ENCODE measurements at places on chromosomes 11 and 22.

GRCh38 chr22:31615940-31616314 is 46.1 kb downstream of the PISD start:
- DNase-seq = no peak

GRCh38 chr22:17085277-17086181 is 729 bp downstream of the IL17RA start:
- no peak for DNase-seq

DNA sequence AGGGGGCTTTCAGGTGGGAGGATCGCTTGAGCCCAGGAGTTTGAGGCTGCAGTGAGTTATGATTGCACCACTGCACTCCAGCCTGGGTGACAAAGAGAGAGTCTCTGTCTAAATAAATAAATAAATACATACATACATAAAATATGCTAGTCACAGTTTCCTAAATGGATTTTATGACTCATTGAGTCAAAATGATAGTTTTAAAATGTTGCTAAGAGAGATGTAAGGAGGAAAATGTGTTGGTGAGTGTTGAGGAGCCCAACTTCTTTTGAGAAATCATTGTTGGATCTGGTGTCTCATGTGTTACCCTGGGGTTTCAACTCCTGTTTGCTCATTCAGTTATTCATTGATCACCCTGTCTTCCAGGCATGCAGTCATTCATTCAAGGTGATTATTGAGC is 21.0 kb downstream of the PARVB start:
- DNase-seq = no peak

DNA sequence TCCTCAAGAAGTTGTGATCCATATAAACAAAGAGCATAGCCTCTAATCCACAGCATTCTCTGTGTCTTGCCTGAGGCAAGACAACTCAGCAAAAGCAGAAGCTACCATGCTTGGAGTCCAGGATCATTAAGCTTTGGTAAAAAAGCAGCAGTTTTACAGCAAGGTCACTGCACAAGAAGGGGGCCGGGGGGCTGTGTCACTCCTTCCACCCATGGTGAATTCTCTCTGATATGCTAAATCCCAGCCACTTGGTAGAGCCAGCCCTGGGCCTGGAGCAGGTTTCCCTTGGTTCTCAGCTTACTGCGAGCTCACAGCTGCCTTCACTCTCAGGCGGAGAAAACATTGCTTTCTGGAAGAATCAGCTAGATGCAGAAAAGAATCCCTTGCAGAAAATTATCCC is 144.7 kb downstream of the TENM4 start:
- no peak for DNase-seq

- DNase-seq = no peak
Observed at GRCh38 chr11:111741751-111742150, 24.4 kb downstream of the PPP2R1B start.

- no peak for DNase-seq
Observed at GRCh38 chr11:114272311-114272710, 23.9 kb upstream of the NNMT start.

DNA sequence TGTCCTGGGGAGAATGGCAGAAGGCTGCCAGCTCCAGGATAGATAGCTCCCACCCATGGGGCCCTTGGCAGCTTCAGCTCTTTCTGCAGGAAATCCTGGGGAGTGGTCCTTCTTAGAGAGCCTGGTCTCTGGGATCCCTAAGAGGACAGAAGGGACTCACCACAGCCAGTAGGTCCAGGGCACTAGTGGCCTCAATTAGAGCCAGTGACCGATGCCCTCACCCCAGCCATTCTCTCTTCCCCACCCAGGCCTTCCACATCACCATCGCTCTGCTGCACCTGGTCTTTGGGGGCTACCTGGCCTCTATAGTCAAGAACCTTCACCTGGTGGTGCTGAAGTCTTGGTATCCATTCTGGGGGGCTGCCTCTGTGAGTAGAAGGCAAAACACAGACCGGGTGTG is 5.6 kb downstream of the MS4A10 start:
- DNase-seq = no peak

DNA sequence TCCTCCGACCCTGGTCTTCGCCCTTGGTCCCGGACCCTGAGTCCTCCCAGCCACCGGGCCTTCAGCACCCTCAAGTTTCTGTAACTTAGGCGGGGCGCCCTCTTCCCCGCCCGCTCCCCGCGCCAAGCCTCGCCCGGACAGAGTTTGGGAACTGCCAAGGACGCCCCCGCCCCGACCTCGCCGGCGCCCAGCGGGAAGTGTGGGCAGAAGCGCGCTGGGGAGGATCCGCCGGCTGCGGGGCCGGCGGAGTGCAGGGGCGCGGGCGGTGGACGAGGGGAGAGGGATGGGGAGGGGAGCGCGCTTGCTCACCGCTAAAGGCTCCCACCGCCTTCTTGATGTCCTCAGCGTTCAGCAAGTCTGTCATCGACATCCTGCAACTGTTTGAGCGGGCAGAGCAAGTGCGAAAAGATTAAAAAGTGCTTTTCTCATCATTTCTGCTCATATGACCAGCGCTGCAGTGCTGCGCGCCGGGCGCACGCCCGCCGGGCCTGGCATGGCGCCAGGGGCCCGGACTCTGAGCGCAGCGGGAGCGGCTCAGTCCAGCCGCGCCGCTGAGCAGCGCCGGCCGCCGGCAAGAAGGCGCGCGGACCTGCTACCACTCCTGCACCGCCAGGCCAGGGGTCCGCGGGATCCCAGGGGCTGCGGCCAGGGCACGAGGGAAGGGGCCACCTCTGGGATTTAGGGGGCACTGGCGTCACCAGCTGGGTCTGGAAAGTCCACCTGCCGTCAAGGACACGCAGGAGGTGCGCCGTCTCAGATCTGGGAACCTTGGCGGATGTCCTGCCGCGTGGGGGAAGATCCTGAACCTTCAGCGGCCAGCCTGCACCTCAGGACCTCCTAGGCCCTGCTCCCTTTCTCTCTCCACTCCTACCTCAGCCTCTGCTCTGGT is at the start of gene PVALB:
Gene PVALB (minus strand): TSS at position 400 of the 889 bp plus-strand sequence. CDS start 30 bp downstream, at position 370.
- DNase-seq = no peak

- no peak for DNase-seq
Observed at GRCh38 chr11:126337126-126337473, 18.4 kb upstream of the ST3GAL4 start.

DNA sequence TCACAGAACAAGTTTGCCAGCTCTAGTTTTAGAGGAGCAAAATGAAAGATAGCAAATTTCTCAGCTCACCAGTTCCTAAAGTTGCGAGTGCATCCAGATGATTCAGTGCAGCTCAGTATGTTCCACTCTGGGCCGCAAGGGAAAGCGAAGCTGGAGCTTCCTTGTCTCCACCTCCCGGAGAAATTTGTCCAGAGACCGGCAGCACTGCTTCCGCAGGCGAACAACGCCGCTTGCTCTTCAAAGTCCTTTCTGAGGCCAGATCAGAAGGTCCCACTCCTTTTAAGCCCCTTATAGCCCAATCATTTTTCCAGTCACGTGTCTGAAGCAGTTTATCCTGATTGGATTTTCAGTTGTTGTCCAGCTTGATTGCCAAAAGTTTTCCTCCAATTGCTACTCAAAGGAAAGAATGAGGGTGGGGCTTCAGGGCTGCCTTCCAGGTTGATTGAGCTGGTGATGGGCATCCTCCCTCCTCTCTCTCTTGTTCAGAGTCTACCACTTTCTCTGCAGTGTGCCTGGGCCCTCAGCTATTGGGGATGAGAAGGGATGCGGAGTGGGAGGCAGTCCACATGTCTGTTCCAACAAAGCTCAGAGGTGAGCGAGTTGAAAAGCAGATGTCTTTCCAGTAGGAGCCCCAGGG is at the start of gene ZNF280A:
Gene ZNF280A (minus strand): TSS at position 251 of the 637 bp plus-strand sequence. CDS start 4,640 bp downstream, outside the sequence.
- no peak for DNase-seq

DNA sequence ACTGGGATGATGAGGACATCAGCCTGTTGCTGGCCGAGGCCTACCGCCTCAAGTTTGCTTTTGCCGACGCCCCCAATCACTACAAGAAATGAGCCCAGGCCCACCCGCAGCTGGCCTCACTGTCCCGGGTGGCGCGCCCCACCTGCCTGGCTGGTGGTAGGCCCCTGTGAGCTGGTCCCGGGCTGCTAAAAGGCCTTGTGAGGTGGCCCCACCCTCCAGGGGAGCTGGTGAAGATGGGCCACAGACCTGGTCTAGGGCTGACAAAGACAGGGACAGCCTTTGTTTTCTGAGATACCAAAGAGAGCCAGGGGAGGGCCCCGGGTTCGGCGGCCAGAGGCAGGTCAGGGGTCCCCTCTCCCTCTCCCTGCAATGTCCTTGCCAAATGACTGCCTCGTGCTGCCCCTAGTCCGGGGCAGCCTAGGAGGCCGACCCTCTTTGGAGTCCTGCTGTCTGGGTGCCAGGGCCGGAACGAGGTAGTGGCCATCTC is 411.1 kb downstream of the TBC1D22A start:
- DNase-seq = no peak

GRCh38 chr22:37462983-37463382 is 23.2 kb downstream of the MFNG start:
- no peak for DNase-seq

GRCh38 chr11:132643239-132643638 is 889.1 kb downstream of the OPCML start:
- no peak for DNase-seq

Data from AG04449 (cell line).